ENCODE measurements at places on chromosomes 12 and 14.

GRCh38 chr12:109385339-109386058 is 37.8 kb downstream of the MYO1H start:
- peak; percentile 27 for DNase-seq

- no peak for DNase-seq
Measured at GRCh38 chr14:72517736-72518135, 376.2 kb downstream of the DPF3 start.

DNA sequence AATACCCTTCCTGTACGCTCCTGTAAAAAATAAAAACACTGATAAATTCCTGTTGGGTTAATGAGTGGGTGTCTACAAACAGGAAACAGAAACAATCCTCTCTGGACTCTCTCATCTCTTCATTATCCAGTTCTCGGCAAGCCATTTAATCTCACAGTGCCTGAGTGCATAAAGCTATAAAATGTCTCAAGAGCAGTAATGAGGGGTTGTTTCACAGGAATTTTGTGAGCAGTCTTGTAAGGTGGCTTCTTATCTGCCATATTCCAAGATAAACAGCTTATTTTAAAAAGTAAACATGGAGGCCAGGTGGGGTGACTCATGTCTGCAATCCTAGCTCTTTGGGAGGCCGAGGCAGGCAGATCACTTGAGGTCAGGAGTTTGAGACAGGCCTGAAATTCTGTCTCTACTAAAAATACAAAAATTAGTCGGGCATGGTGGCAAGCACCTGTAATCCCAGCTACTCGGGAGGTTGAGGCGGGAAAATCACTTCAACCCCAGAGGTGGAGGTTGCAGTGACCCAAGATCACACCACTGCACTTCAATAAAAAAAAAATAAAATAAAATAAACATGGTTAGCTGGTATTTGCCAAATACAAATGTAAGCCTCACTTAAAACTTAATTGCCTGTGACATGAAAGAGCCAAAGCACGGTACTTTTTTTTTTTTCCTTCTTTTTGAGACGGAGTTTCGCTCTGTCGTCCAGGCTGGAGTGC is 54.0 kb downstream of the CLIP1 start:
- DNase-seq = peak; percentile 50

GRCh38 chr12:80690090-80690489 is 17.3 kb upstream of the MYF6 start:
- DNase-seq = no peak

DNA sequence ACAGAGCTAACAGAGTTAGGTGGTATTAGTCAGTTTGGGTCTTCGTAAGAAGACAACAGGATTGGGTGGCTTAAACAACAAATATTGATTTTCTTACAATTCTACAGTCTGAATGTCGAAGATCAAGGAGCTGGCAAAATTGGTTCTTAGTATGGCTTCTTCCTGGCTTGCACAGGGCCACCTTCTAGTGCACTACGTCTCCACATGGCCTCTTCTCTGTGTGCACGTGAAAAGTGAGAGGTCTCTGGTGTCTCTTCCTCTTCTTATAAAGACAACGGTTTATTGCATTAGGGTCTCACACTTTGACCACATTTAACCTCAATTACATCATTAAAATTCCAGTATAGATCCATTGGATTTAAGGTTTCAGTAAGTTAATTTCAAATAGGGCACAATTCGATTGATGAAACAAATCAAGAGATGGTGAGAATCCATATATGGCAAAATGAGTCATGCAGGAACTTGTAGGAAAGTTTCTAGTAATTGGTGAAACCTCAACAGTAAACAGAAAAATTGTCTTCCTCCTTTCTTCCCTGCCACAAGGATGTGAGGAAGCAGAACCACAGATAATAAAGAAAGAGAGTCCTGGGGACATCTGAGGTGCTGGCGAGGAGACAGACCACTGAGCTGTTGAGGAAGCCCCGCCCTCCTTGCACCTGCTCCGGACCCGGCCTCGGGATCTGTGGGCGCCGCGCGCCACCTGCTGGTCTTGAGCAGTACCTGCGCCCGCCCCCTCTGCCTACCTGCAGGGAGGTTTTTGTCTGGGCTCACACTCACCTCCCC is 846.7 kb downstream of the TMEM121 start:
- no peak for DNase-seq

GRCh38 chr12:31887109-31887811 is 72.0 kb upstream of the RESF1 start:
- DNase-seq = no peak
